ENCODE measurements at places on chromosomes 6 and 20.

DNA sequence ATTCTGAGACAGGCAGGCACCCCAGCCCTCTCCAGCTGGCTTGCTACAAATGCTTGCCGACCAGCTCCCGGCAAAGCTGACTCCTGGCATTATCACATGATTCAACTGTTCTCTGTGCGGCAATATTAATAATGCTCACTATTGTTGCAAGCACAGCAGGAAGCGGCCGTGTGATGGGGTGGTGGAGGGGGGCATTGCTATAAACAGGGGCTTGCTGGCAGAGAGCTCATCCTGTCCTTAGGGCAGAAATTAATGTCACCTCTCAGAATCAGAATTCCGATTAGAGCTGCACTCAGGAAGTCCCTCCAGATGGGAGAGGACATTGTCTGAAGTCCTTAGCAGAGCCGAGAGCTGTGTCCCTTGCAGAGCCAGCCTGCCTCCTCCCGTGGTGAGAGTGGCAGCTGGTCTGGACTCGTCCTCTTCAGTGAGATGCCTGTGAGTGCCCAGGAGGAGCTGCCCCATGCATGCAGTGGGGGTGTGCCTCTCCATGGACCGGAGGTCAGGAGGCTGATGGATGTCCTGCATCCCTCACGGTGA lies 162.5 kb downstream of the CDH4 start:
- no peak for DNase-seq

- DNase-seq = no peak
These were observed 286.2 kb upstream of the QKI start for GRCh38 chr6:163128324-163128723.

DNA sequence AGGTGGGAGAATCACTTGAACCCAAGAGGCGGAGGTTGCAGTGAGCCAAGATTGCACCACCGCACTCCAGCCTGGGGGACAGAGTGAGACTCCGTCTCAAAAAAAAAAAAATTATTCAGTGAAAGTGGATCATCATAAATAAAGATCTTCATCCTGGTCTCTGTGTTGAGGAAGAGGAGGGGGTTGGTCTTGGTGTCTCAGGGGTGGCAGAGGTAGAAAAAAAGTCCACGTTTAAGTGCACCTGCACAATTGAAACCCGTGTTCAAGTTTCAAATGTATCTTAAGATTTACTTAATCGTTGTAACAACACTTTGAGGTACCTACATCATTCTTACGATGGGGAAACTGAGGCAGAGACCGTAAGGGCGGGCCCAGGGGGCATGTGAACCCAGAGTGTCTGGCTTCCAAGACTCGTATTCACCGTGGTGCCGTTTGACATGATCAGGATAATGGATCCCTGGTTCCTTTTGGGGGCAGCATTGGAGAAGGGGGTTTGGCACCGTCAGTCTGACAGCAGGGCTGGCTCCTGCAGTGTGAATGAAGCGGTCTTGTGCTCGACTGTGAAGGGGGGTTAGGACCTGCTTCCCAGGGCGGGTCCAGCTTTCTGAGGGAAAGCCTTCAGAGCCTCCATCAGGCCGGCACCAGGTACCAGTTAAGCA lies 32.9 kb upstream of the ID1 start:
- no peak for DNase-seq

- peak; percentile 93 for DNase-seq
These were observed at the start of gene LAMA2 for GRCh38 chr6:128882991-128883611. Gene LAMA2 (plus strand): TSS chr6:128883138. CDS start chr6:128883246, 108 bp downstream.

DNA sequence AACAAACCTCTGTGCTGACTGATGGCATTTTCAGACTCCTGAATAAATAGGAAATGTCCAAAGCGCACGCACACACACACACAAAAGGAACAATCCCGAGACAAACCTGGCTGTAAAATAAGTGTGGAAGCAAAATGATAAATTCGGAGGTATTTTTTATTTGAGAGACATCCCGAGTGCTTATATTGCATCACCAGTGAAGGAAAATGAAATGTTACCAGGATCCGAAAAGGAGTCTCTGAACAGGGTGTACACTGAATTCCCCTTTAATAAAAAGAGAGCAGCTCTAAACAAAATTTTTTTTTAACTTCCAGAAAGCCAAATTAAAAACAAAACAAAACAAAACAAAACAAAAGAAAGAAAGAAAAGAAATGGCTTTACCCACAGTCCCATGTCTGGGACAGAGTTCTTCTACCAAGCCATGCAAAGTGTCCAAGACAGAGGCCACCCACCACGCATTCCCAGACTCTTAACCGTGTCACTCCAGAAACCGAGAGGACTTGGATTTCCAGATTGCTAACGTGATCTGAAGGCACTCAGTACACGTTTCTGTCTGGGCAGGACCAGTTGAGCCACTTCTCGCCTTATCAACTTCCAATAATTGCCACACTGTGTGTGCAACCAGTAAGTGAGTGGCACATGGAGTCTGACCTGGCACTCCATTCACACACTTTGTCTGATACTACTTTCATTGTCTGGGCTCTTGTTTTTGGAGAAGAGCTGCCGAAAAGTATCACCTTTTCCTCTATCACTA lies 817 bp downstream of the ME1 start:
- DNase-seq = no peak

DNA sequence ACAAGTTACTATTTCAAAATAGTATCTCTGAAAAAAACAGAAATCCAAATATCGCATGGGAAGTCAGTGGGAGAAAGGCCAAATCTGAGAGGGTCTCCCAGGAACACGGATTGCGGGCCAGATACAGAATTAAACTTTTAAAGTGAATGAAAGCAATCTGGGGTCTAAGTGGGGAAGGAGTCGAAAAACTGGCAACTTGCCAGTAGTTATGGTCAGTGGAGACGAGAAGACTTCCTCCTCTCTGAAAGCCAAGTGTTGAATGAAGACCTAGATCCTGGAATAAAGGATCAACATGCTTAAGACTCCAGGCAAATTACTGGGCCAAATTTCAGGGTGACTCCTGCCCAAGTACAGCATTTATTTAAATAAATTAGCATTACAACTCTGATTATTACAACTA lies 123.6 kb downstream of the BFSP1 start:
- DNase-seq = no peak

DNA sequence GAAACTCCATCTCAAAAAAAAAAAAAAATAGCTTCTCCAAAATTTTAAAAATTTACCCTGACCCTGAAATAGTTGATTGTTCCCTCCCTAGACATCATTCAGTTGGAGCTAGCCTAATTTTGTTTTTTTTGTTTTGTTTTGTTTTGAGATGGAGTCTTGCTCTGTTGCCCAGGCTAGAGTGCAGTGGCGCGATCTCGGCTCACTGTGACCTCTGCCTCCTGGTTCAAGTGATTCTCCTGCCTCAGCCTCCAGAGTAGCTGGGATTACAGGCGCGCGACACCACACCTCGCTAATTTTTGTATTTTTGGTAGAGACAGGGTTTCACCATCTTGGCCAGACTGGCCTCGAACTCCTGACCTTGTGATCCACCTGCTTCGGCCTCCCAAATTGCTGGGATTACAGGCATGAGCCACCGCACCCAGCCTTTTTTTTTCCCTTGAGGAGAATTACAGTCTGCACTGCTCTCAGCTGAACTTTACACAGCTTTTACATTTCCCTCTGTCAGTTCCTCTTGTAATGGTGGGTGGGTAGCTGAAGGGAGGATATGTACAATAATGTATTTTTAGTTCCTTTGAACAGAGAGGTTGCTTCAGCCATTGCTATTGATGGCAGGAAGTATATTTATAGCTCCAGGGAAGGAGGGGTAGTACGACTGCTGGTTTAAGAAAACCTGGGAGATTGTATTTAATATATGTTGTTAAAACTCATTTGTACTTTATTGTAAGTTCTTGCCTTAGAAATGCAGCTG lies 27.7 kb downstream of the PTPRA start:
- no peak for DNase-seq

DNA sequence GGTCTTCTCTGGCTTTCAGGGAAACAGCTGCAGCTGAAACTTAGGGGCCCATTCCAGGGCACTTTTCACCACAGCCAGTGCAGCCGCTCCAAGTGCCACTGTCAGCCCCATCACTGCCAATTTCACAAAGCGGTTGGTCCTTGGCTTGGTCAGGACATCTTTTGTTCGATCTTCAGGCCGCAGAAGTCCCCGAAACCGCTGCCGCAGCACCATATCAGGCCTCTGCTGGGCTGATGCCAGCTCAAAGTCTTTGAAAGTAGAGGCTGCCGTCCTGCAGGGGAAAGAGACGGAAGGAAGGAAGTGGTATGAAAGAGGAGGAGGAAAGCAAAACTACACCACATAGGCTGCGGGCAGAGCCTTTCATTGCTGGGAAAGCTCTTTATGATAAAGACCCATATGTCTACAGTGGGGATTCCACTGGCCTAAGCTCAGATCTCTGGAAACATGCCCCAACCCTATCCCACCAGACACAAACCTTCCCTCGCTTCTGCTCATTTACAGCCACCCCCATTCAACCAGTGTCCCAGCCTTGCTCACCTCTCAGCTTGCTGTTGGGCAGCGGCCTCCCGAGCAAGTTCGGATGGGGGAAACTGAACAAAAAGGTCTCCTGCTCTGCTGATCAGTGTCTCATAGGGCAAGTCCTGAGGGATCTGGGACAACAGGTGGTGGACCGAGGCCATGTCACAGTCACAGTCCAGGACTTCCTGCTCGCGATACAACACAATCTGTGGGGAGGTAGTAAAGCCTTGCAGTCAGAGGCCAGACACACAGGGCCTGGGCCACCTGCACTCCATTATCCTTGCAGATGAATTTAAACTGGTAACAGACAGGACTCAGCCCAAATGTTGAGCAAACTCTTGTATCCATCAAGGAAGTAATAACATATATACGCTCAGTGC lies 23.5 kb downstream of the TBC1D20 start:
- DNase-seq = no peak

DNA sequence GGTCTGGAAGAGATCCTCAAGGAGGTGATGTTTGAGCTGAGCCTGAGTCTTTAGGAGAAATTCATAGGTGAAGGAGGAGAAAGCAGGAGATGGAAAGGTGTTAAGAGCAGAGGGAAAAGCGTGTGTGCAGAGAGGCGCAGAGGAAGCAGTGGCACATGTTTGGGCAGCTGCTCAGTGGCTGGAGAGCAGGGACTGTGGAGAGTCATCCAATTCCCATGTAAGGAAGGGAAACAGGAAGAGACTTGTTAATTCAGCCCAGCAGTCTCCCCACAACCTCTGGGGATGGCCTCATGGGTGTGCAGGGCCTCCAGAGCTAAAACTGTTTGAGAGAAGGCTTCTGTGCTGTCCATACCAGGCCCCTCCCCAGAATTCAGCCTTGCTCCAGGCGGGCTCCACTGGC lies 16.2 kb downstream of the AAR2 start:
- DNase-seq = no peak

DNA sequence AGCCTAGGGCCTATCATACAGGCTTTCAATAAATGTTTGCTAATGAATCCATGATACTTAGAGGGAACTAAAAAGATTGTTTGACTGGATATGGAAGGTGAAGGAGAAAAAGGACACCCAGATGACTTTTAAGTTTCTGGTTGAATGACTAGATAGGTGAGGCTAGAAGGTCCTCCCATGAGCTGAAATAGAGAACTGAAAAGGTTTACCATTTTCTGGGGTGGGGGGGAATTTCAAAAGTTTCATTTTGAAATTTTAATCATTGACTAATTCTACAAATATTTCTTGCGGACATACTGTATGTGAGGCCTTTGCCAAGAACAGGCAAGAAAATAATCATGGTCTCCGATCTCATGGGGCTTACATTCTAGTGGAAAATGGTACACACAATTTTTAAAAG lies 17.9 kb upstream of the ZBTB2 start:
- DNase-seq = no peak

DNA sequence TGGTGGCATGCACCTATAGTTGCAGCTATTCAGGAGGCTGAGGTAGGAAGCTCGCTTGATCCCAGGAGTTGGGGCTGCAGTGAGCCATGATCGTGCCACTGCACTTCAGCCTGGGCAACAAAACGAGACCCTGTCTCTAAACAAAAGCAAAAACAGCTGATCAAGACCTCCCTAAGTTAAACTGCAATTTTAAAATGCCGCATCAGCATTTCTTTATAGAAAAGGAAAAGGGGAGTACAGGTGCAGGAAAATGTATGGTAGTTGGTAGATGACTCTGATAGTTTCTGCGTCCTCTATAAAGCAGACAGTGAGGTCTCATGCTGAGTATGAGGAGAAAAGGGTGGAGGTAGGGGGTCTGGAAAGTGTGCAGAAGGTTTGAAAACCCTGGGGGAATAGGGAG lies 8.9 kb upstream of the TBCC start:
- DNase-seq = no peak

DNA sequence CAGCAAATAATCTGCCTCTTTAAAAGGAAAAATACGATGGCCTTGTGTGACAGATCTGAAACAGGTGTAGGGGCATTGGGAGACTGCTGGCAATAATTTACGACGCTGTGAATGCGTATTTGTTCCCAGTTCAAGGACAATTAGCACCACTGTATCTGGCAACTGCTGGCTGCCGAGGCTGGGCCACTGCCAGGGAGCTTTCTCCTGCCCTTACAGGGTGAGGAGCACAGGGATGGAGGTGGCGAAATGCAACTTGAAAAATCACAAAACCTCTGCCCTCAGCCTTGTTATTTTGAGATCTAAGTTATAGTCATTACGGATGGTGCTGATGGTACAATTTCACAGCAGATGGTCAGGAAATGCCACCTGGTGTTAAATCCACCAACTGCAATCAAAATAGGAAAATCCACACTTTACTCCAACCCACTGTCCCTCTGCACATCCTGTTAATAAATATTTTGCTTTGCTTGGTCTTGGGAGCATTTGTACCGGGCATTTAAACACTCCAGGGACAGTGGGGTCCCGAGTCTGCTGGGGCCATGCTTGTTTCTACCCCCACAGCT lies 6.4 kb downstream of the MYLK4 start:
- DNase-seq = no peak

DNA sequence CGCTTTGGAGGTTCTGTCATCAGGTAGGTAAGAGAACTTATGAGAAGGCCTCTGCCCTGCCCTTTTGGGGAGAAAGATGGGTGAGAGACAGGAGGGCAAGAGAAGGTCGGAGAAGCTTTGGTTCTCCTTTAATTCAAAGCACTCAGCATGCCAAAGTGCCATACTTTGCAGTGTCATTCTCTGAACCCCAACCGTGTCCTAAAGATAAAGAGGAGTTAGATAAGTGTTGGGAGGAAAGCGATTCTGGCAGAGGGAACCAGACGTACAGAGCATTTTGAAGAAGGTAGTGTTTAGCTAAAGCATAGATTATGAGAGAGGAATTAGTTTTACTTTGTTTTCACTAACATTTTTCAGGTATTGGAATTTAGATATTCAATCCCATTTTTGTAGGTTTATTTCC lies 40.3 kb downstream of the NKAIN2 start:
- DNase-seq = no peak

DNA sequence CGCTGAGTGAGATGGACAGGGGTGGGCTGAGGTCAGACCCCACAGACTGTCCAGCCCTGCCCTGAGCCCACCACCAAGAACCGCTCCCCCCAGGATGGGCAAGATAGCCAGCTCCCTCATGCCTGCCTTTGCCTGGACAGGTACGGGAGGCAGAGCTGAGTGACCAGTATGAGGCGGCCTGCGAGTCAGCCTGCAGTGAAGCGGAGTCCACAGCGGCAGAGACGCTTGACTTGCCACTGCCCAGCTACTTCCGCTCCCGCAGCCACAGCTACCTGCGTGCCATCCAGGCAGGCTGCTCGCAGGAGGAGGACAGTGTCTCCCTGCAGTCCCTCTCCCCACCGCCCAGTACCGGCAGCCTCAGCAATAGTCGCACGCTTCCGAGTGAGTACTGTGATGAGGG lies 94.8 kb upstream of the MYL9 start:
- DNase-seq = no peak

All from left hindlimb (tissue), 1 donor.